Panc1 (cell line): ENCODE measurements at places on chromosomes 7 and 10.

DNA sequence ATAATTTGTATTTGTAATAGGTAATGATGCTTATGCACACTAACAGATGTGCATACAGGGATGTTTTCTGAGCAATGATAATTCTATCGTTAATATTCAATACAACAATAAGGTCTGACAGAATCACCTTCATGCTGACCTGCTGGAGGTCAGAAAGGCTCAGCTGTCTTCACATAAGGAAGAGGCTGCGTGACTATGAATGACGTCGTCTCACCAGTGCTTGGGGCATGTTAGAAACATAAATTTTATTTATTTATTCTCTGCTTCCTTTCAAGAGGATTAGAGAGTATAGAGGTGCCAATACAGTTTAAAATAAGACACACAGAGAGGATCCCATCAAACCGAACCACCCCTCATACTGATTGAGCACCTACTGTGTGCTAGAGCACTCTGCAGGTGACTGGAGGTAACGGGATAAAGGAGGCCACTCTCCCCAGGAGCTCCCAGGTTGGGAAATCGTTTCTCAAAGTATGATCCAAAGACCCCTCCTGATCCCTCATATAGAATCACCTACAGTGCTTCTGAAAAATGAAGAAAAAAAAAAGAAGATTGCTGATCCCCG lies 265.6 kb upstream of the NPVF start:
- DNase-seq: no peak

GRCh38 chr7:26534649-26535482 lies 243.2 kb downstream of the SNX10 start:
- no peak for DNase-seq

DNA sequence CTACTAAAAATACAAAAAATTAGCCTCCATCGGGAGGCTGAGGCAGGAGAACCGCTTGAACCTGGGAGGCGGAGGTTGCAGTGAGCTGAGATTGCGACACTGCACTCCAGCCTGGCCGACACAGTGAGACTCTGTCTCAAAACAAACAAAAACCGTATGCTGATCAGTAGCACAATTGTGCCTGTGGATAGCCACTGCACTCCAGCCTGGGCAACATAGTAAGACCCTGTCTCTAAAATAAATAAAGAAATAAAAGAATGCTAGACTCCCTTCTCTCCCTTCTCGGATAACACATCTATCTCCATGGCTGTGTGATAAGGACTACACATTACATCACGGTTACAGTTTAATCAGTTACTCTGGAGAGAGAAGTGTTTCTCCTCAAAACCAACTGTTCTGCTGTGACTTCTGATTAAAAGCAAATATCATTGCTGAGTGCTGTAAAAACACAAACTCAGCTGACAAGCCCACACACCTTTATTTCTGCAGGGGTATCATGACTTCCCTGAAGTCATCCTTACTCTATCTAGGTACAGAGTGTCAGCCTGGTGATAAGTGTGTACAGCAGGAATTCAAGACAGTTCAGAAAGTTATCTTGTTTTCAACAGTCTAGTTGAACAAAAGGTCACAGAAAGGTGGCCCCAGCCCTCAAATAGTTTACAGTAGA lies 5.3 kb upstream of the ARHGAP19 start:
- no peak for DNase-seq

DNA sequence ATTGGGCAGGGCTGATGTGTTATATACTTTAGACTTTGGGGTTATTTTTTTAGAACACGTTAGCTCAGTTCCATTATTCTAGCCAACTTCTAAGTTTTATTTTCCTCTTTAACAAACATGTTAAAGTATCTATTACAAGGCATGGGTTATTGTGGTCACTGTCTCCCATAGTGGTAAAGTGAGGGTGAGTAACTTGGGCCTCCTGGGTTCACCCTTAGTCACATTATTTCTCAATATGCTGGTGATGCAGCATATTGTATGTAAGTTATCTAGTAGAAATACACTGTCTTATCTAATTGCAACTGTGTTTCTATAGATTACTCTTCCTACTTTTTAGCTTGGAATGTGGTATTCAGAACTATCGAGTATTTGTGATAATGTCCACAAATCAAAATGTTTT lies 65.9 kb downstream of the BBS9 start:
- no peak for DNase-seq

DNA sequence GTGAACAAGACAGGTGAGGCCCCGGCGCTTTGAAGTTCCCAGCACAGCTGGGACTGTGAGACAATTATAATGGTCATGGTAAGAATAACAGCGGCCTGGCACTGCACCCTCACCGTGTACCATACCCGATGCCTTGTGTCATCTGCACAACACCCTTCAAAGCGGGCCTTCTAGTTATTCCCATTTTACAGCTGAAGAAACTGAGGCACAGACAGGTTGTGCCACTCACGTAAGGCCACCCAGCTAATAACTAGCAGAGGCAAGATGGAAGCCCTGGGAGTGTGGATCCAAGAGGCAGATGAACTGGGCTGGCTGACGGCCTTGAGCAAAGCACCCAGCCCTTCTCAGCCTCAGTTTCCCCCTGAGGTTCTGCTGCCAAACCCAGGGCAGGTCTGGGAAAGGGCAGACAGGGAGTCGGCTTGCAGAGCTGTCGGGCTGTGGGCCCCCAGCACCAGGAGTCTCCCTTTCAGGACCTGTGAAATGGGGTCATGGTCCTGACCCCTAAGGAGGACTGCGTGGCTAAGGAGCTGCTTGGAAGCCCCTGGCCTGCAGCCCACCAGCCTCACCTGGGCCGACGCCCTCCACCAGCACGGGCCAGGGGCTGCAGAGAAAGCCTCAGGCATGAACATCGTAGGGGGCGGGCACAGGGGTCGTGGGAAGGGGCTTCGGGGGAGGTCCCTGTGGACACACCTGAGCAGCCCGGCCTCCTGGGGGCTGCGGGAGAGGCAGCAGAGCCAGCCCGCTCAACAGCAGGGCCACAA lies 15.3 kb upstream of the LFNG start:
- DNase-seq: no peak

DNA sequence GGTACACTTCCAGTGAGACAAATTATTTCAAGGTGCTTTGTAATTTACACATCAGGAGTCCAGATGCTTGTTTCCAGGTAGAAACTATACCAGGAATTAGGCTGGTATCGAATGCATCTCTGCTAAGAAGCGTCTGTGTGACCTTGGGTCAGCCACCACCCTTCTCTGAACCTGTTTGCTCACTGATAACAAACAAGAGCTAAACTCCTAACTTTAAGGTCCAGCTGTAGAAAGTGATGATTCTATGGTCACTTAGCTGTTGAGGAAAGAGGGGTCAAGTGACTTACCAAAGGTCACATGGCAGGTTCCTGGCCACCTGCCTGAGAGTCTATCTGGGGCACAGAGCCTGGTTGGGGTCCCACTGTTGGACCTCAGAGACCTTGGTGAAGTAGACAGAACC lies 95.4 kb downstream of the HIF1AN start:
- DNase-seq: no peak

- no peak for DNase-seq
Measured at GRCh38 chr10:109891105-109891504, 32.2 kb downstream of the XPNPEP1 start.

- DNase-seq: no peak
Measured at GRCh38 chr7:16660702-16661464, 14.9 kb downstream of the BZW2 start.

GRCh38 chr10:49841615-49842332 lies 79.7 kb upstream of the OGDHL start:
- no peak for DNase-seq

DNA sequence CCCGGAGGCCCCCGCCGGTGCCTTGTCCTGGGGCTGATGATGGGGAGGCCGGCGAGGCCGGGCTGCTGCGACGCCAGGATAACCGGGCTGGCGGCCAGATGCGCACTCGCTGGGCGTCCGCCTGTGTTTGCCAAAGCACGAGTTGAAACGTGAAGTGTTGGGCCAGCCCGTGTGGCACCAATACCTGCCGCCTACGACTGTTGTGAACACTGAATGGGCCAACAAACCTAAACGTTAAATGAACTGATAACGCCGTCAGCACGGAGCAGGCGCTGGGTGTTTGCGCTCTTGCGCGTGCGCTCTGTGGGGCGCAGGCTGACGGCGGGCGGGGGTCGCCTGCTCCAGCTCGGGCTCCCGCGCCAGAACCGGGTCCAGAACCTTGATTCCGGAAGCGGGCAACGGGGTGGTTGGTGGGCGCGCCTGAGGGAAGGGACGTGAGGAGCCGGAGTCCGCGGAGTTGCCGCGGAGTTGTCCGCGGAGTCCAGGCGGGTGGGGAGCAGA lies 658 bp downstream of the CYP2E1 start:
- DNase-seq: no peak

DNA sequence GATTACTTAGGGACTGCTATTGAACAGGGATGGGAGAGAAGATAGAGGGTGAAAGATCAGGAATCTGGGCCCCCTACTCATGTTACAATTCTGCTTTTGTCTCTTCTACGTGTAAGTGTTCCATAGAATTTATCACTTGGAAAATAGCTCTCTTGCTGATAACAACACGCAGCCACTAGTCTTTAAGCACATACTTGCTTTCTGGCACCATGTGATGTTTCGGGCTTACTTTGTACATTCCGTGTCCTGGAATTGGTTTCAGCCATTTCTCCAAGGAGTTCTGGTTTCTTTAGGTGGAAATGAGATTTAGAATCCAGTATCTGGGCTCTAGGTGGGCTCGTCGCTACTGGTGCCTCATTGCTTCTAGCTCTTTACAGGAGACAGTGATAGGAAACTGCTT lies 59.7 kb downstream of the TFAM start:
- DNase-seq: no peak

- DNase-seq: no peak
Measured at GRCh38 chr7:19352305-19352695, 207.1 kb upstream of the FERD3L start.
